ENCODE measurements at places on chromosomes 6 and 20.

DNA sequence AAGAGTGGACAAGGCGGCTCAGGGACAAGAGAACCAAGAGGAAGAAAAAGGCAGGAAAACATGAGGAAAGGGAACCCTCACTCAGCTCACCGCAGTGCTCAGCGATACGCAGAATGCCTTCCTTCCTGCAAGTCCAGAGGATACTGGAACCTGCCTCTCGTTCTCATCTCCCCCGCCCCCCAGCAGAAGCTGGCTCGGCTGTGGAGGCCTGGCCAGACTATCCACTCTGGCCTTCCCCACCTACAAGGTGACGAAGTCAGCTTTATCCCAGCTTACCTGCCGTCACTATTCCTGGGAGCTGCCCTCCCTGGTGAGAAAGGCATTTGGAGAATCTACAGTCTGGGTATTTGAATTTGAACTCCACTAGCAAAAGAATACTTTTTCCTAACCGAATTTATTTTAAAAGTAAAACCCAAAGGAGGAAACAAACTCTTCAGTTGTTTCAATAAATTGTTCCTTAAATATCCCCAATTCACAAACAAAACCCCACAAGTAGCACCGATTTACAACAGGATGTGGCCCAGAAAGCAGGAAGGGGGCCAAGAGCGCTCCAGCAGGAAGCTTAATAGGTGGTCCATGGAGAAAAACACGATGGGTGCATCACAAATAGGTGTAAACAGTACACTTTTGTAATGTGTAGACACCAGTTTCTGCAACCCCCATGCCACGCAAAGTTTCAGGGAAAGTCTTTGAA, 2.1 kb upstream of the DIDO1 start:
- DNase-seq, result no peak

GRCh38 chr20:35773154-35773751, 1.4 kb downstream of the PHF20 start:
- DNase-seq, result no peak

- DNase-seq, result no peak
These were observed 44.6 kb upstream of the ASCC3 start for GRCh38 chr6:100925749-100926148.

GRCh38 chr20:61973515-61974356, 91.9 kb downstream of the TAF4 start:
- DNase-seq, result no peak

GRCh38 chr20:10469599-10469998, 34.5 kb downstream of the SLX4IP start:
- DNase-seq, result no peak

GRCh38 chr6:31609519-31610406, 5.3 kb upstream of the AIF1 start:
- no peak for DNase-seq

- no peak for DNase-seq
These were observed 6.5 kb upstream of the DST start for GRCh38 chr6:56649053-56649769.

- no peak for DNase-seq
These were observed 98.8 kb upstream of the GRIK2 start for GRCh38 chr6:101294676-101295075.

DNA sequence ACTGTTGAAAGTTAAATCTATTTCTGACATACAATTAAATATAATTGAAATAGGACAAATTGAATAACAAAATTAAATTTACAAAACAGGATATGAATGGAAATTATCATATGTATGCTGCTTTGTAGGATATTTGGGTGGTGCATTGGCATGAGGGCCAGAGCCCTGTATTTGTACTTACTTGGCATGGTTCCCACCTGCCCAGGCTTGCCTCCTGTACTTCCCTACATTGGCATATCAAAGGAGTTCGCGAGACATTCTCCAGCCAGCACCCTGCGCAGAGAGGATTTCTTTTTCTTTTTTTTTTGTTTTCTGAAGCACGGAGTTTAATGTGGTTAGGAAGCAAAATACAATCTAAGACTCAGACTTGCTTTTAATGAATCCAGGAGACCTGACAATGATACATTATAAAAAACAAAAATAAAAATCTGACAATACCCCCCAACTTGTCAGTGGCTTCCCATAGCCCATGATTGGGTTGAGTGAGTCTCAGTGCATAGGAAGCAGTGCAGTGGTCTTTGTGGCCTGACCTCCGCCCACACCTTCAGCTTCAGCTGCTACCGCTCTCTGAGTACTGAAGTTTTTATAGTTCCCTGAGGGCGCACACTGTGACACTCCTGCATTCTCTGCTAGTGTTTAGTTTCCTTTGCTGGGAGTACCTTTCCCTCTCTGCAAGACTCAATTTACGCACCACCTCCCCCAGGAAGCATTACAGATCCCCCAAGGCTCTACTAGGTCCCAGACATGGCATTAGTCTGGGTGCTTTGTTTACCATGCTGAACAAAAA, 440.8 kb downstream of the UTRN start:
- no peak for DNase-seq

DNA sequence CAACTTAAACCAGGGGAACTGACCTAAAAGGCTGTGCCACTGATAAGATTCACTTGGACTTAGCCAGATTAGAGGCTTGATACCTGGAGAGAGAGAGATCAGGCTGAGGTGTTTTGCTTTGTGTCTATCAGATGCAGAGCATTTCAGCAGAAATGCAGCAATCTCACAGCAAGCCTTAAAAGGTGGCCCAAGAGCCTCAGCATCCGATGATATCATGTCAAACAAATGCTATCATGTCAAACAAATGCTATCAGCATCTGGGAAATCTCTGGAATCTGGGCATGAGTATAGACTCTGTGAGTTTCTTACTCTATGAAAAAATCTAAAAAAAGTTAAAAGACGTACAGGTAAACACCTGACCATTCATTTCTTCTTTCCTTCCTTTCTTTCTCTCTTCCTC, 718.9 kb downstream of the EYS start:
- no peak for DNase-seq

GRCh38 chr6:142537612-142538478, 236.0 kb downstream of the ADGRG6 start:
- peak; percentile 54 for DNase-seq

DNA sequence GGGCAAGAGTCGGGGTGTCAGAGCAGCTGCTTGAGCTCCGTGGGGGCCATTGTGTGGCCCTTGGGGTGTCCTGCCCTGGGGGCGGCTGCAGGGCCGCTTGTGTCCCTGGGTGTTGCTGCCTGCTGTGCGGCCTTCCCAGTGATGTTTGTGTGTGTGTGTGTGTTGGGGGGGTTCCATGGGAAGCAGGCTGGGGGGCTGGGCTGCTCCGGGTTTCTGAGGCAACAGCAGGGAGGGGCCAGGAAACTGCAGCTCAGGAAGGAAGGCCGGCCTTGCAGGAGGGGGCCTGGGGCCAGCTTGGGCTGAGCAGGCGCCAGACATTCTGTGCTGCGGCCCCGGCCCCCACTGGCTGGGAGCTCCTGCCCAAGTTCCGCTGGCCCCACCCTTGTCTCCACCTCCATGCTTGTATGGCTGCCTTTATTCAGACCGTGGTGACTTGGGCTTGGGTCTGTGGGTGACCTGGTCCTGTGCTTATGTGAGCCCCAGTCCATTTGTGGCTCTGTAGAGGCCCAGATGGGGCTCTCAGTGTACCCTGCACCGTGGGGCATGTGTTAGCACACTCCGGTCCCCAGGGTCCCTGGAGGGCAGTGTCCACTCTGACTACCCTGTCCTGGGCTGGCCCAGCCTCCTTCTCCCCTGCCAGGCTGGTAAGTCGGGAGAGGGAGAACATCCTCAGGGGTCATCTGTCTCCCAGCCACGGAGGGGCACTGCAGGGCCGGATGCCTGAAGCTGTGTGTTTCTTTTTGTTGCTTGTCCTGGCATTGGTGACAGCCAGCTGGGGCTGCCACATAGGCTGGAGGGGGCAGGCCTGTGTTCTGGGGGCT, 4.6 kb upstream of the SOX18 start:
- no peak for DNase-seq

DNA sequence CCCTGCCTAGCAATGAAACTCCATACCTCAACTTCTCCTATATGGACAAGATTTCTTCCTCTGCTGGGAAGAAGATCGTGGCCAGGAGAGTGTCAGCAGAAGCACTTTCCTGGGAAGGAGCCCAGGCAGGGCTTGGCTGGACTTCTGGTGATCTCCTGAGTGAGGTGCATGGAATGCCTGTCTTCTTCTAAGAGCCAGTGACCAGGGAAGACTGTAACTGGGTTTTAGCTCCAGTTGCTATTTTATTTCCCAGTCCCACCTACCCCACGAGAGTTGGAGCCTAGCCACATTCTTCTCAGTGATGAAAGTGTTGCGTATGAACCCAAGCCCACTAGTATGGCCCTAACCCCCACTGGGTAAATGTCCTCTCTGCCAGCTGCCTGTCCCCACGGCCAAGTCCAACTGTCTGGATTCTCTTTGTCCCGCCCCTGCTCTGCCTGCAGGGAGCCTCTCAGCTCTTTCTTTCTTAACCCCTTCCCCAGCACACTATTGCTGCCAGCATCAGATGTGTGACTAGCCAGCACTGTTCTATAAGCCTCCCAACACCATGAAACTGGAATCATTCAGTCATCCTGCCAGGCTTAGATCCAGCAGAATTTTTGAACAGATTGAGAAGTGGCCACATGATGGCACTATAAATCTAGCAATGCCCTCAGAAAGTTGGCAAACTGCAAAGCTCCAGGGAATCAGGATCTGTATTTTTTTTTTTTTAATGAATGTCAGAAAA, 69.8 kb upstream of the FAM184A start:
- DNase-seq, result peak; percentile 37

DNA sequence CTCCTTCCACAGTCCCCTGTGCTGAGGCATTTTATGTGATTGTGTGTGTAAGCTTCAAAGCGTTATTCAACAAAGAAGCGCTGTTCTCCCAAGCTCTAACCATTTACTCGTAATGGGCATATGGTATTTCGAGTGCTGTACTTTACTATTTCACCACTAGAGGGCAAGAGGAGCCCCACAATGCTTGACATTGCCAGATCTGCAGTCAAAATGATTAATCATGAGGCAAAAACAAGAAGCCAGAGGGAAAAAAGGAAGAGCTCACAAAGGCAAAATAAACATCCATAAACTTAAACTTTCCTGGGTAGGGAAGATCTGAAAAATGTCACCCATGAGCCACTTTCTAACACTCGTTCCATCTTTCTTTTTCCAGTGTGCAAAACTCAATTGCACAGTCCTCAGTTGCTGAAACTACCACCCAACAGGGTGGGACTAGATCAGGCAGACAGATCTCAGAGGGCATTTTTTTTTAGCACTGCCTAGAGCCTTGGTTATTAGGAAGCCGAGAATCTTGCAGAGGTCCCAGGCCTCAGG, 215.0 kb upstream of the PLCB4 start:
- DNase-seq, result peak; percentile 45

GRCh38 chr6:121430514-121431460, 4.7 kb upstream of the GJA1 start:
- no peak for DNase-seq

GRCh38 chr6:169232507-169232931, 21.1 kb downstream of the THBS2 start:
- DNase-seq, result no peak

- DNase-seq, result no peak
These were observed 96.1 kb upstream of the TBX18 start for GRCh38 chr6:84860509-84860908.

- no peak for DNase-seq
These were observed 166.6 kb downstream of the PDSS2 start for GRCh38 chr6:107292715-107293271.

- no peak for DNase-seq
These were observed 90.5 kb upstream of the CCN2 start for GRCh38 chr6:132041706-132042105.

GRCh38 chr20:45765307-45765875, 26.3 kb downstream of the WFDC3 start:
- DNase-seq, result peak; percentile 41

DNA sequence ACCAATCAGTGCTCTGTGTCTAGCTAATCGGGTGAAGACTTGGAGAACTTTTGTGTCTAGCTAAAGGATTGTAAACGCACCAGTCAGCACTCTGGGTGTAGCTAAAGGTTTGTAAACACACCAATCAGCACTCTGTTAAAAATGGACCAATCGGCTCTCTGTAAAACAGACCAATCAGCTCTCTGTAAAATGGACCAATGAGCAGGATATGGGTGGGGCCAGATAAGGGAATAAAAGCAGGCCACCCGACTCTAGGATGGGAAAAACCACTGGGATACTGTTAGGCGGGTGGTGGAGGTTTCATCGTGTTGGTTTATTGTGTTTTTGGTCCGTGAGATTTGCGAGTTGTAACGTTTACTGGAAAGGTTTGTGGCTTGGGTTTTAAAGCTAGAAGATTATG, 25.5 kb upstream of the GFOD1 start:
- no peak for DNase-seq

- DNase-seq, result no peak
These were observed 6.2 kb upstream of the ZNF334 start for GRCh38 chr20:46519471-46520068.

GRCh38 chr6:28675600-28675999, 149.9 kb downstream of the GPX5 start:
- DNase-seq, result no peak
